Right ventricle myocardium superior (tissue), 1 donor: ENCODE measurements at places on chromosomes 11 and 22. TPM values are rescaled to one million over a fixed set of nuclear protein-coding genes. Genes with fewer than 3 reads are reported as not detected.

OR8B12 gene
- not detected for total RNA-seq

OR56A1 gene
- total RNA-seq: not detected

ZNF215 gene
- total RNA-seq: 0.22 TPM

ADM gene
- total RNA-seq: 10.3 TPM

PITPNB gene
- 40.2 TPM for total RNA-seq
